CD4-positive, alpha-beta T cell treated with Interleukin-12 subunit alpha and Interleukin-12 subunit beta, for 1 hour (primary cell): ENCODE measurements at places on chromosomes 5 and 9.

- no peak for DNase-seq
These were observed 33.5 kb downstream of the KCNMB1 start for GRCh38 chr5:170355601-170356098.

DNA sequence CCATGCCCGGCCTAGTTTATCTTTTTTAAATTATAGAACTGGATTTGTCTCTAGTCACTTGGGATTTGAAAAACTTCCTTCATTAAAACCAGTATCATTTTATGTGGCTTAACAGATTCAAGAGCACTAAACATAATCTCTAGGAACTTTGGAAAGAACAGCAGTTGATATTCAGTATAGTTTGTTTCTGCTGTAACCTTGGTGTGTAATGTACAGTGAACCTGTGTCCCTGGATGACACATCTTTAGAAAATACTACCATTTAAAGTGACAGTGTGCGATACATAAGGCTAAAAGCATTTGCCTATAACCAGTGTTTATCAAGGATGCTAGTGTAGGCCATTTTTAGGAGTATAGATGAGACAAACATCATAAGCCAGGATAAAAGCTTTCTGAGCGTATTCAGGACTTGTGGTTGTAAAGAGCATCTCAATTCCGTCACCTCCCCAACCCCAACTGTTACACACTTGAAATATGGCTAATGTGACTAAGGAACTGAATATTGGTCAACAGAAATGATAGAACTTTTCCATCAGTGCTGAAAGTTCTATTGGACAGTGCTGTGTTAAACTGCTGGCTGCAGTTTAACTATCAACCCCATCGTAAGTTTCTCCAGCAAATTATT, 4.4 kb downstream of the SNX18 start:
- DNase-seq, result no peak

DNA sequence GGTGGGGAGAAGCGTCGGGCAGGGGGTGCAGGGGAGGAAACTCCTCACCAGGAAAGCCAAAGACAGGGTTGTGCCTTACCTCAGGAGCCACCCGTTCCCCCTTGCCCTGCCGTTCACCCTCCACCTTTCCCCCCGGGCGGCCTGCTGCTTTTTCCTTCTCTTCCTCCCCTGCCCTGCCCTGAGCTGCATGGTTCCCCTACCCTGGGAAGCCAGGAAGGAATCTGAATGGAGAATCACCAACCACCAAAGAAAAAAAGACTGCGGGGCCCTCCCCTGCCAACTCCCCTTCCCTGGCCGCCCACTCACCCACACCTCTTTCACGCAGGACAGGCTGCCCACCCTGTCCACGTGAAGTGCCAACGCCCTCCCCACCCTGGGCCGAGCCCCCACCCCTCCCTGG, 820 bp upstream of the NFX1 start:
- DNase-seq, result peak; percentile 33

GRCh38 chr9:20200991-20201431, 412.2 kb upstream of the SLC24A2 start:
- DNase-seq, result no peak

DNA sequence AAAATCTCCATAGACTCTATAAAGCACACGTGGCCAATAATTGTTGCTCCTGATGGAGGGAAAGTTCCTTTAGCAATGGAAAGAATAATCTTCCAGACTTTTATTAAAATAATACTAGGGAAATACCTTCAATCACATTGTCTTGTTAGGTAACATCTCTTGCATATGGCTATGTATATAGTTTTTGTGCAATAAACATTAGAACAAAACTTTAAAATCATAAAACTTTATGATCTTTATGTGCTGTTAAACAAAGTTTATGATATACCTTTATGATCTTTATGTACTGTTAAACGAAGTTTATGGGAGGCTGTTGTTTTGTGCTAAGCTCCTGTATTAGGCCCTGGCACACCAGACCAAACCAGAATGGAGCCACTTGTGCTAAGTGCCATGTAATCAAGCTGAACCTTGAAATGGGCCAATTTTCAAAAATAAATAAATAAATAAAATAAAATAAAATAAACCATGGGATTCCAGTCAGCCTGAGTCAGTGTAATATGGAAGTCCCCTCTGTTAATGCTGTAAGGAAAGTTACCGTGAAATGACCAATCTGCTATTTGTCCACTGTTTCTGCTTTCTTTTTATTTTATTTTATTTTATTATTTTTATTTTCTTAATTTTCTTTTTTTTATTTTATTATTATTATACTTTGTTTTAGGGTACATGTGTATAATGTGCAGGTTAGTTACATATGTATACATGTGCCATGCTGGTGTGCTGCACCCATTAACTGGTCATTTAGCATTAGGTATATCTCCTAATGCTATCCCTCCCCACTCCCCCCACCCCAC, 431.3 kb downstream of the SPATA31D1 start:
- no peak for DNase-seq

DNA sequence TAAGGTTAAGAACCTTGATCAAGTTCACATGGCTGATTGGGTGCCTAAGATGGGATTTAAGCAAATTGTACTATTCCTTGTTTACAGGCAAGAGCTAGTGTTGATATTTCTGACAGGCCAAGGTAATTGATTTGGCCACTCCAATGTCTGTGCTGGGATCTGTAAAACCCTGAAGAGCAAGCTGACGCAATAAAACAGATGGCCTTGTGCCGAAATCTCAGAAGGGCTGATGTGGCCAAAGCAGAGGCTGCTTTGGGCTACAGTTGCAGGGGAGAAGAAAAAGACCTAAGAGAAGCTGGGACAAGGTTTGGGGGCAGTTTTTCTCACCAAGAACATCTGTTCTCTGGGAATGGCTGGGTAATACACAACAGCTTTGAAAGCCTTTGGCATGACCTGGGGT, 463.2 kb upstream of the ZNF608 start:
- DNase-seq, result no peak

GRCh38 chr5:1563051-1563461, 39.3 kb upstream of the LPCAT1 start:
- DNase-seq, result no peak

DNA sequence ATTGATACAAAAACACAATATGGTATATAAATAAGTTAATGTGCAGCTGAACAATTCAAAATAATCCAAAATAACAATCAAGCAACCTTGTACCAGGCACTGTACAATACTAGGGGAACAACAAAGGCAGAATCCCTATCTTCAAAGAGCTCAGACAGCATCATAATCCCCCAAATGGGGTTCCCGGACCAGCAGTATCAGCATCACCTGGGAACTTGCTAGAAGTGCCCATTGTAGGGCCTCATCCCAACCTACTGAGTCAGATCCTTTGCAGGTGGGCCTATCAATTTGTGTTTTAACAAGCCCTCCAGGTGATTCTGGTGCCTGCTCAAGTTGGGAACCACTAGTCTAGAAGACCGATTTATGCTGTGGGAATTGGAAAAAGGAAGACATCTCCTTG, 27.1 kb downstream of the SLIT3 start:
- no peak for DNase-seq

- no peak for DNase-seq
These were observed 30.1 kb upstream of the GABRG2 start for GRCh38 chr5:162037431-162037830.

DNA sequence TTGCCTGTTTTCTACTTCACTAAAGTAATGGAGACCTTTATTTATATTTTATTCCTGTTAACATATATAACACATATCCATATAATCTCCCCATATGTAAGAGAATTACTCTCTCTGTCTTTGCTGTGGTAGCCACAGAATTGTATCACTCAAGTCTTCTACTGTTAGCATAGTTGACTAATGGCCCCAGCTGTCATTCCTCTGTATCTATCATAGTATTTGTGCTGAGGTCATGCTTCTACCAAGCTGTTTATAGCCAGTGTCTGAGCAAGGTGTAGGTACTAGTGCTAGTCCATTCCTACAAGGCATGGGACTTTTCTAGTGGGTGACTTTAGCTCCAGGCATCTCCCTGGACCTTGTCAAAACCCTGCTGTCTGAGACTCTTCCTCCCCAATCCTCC, 244.1 kb downstream of the KIAA0825 start:
- no peak for DNase-seq

GRCh38 chr5:86029308-86029707, 588.4 kb upstream of the COX7C start:
- no peak for DNase-seq

- DNase-seq, result no peak
These were observed 36.5 kb upstream of the HSPA9 start for GRCh38 chr5:138611678-138612218.

- no peak for DNase-seq
These were observed 498.0 kb downstream of the SPOCK1 start for GRCh38 chr5:137001026-137001569.

GRCh38 chr9:118367383-118367782, 663.2 kb downstream of the TLR4 start:
- no peak for DNase-seq

- no peak for DNase-seq
These were observed 83.2 kb upstream of the ZNF462 start for GRCh38 chr9:106779796-106780195.

DNA sequence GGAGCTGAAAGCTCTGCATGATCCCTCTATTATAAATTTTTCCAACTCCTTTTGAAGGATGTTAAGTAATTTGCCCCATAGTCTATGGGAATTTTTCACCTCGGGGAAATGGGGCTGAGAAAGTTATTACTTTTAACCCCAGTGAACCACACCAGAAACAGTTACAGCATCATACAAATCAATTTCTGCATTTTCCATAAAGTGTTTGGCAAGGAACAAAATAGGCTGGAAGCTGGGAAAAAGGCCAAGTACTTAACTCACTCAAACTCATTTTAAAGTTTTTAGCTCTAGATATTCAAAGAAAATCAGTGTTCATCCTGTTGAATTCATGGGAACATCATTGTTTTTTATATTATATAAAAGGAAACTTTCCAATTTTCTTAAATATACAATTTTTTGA, 160.9 kb downstream of the SH3GL2 start:
- DNase-seq, result no peak

DNA sequence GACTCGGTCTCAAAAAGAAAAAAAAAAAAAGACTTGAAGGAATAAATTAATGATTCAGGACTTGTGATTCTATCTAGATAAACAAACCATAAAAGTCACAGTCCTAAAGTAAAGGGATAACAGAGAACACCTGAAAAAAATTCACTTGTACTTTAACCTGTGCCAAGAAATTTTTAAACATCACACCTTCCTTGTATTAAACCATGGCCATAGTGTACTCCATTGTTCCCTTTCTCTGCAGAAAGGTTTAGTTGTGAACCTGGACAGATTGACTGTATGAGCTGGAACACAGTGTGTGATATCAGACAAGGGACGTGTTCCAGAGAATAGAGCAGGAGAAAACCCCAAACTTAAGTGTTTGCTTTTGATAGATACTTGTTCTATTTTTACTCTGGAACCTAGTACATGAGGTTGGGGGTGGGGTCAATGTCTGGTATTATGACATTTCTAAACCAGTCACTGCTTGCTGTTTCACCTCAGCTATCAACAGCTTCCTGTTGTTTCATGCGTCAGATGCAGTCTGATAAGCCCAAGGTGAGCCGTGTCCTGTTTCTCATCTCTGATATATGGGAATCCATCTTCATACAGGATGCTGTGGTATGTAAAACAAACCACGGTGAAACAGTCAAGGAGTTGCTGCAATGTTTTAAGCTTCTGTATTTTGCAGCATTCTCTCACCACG, 62.5 kb upstream of the ITGA1 start:
- DNase-seq, result peak; percentile 83

DNA sequence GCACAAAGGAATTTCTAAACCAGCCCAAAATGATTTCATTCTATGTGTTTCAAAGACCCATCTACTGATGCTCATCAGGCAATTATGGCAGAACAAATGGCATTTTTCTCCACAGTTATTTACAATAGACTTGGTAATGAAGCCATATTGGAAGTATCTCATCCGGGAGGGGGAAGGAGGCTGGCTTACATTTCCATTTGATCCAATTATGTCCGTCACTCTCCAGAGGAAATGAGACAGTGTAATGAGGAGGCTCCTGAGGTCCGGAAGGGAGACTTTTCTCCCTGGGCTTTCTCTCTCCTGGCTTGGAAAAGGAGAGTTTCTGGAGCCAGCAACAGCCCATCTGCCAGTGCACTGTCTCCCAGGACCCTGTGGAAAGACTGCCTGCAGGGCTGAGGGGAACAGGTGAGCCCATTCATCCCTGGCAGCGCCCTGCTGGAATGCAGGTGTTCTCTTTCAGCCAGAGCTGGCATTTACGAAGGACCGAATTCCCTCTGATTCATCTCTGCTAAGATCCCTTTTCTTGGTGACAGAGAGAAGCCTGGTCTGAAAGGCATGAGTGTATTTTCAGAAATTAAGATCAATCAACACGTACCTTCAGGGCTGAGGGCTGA, 54.9 kb upstream of the SAP30L start:
- no peak for DNase-seq

DNA sequence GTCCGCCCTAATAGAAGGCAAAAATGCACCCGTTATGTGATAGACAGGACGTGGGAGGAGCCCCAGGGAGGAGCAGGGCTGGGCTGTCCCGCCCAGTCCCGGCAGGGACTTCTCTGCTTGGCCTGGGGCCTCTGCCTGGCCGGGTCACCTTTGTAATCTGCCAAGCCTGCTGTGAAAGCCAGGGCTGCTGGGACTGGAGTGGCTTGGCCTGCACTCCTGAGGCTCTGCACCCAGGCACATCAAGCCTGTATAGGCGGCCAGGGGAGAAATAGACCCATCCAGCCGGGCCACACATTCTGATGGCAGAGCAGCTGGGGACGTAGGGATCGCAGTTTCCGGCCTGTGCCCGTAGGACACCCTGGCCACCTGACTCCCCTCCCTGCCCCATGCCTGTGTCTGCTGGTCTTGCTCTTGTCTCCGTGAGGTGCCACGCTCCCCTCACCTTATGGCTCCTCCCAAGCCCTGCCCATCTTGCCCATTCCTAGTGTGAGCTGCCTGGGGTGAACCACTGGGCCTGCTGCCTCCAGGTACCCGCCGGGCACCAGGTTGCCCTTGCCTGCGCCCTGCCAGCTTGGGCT, 28.1 kb downstream of the DYNC2I2 start:
- DNase-seq, result no peak

DNA sequence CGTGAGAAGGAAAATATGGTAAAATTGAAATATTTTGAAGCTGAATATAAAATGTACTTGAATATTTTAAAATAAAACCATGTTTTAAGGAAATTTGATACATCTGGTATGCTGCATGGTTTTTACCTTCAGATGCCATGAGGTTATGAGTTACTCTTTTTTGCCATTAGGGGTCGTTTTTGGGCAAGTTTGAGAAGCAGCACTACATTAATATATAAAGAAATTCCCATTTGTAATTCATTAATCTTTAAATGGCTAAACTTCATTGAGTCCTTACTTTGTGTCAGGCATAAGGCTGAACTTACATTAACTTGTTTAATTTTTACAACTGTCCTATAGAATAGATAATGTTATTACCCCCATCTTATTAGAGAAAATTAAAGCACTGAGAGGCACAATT, 152.3 kb downstream of the KDM4C start:
- no peak for DNase-seq
